Activated CD4-positive, alpha-beta T cell treated with anti-CD3 and anti-CD28 coated beads for 36 hours (primary cell): ENCODE measurements at places on chromosomes 5 and 9. TPM values are rescaled to one million over a fixed set of nuclear protein-coding genes. Genes with fewer than 3 reads are reported as not detected.
A peak's percentile ranks its signal among the peaks of the same experiment; 100 is the strongest.

GRCh38 chr9:82127465-82127864, 138.9 kb downstream of the SPATA31D1 start:
- no peak for DNase-seq

DNA sequence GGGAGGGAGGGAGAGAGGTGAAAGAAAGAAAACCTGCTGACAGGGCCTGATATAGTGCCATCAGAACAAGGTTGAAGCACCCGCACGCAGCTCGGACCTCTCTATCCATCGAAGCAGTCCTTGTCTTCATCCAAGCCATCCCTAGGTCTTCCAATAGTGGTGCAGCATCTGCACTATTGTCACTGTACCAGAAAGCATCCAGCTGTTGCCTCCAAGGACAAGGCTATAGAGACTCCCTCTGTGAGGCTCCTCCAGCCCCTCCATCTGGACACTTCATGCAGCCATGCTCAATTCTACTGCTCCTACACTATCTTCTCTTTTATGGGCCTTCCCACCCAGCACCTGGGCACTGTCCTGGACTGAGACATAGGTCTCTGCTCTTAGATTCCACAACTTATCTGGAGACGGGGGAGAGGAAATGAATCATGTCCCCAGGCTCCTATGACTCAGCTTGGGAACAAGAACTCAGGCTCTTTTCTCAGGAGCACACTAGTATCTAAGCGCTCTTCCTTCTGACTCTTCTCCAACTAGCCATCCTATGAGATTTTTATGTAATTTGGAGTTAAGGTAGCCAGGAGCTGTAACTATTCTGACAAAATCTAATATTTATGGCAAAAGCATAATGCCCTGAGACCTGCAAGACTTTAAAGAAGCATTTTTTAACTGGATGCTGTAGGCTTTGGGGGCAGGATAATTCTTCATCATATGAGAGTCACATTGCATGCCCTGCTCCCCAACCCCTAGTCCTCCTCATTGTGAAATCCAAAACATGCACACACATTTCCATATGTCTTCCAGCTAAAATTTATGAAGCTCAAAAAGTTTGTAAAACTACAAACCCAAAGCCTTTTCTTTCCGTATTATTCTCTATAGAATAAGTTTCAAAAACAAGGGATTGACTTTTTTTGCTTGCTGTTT, 446.8 kb downstream of the CCDC171 start:
- no peak for DNase-seq

DNA sequence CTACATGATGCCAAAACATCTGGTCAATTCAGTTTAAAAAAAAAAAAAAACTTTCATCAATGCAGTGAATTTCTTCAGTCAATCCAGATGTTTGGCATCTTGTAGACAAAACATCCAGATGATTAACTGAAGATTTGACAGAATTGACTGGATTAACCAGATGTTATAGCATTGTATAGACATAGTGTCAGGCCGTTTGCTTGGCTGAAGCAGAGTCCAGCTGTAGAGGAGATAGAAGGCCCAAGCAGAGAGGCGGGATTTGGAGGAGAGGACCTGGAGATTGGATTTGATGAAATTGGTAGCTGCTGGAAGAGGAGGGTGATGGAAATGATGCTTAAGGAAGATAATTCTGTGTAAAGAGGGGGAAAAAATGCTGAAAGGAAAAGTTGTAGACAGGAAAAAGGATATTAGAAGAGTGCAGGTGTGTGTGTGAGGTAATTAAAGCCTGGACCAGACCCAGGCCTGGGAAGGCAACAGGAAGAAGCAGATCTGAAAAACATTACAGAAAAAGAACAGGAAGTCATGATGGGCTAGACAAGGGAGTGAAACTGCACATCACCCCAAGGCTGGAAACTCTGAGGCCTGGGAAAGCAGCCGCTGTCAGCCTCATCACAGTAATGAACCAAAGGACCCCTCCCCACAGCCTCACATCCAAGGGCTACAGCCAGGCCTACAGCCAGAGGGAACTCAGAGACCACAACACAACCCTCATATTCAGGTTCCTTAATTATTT, 258.3 kb downstream of the CWC27 start:
- peak; percentile 25 for DNase-seq

Gene ASTN2
- 3.0 TPM for total RNA-seq

DNA sequence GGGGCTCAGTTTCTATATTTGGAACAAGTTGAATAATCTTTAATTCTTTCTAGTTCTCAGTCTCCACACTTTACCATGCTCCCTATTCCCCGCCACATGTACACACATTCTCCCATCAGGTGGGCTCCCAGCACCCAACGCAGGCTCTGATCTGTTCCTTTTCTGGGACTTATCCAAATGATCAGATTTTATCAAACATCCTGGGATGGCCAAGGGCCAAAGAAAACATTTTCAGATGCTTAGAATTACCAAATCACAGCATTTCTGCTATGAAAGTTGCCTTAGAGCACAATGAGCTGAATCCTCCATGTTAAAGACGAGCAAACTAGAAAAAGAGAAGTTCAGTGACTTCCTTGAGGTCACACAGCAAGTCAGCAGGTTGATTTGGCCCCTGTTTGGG, 153.4 kb downstream of the SEC61B start:
- DNase-seq: no peak

- DNase-seq: no peak
Measured at GRCh38 chr5:87732875-87733768, 320.4 kb upstream of the CCNH start.
